ENCODE measurements at places on chromosomes 5 and 9.

GRCh38 chr5:172678902-172679301 lies 37.8 kb downstream of the NEURL1B start:
- no peak for DNase-seq

- DNase-seq: no peak
These were observed 77.0 kb downstream of the VCAN start for GRCh38 chr5:83548581-83548980.

DNA sequence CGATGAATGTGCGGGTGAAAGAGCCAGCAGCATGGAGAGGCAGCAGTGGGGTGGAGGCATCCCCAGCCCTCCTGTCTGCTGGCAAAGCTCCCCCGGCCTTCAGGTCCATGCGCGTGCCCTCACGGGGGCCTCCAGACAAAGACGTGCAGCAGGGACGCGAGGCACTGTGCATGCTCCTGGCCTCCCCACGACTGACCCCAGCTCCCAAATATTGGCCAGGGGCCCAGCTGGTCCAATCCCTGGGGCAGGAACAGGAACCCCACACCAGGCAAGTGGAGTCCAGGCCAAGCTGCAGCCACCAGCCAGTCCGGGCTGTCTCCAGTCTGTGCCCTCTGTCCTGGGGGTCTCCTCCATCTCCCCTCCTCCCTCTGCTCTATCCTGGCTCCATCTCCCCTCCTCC lies 33.5 kb upstream of the LRRC14B start:
- DNase-seq: no peak

DNA sequence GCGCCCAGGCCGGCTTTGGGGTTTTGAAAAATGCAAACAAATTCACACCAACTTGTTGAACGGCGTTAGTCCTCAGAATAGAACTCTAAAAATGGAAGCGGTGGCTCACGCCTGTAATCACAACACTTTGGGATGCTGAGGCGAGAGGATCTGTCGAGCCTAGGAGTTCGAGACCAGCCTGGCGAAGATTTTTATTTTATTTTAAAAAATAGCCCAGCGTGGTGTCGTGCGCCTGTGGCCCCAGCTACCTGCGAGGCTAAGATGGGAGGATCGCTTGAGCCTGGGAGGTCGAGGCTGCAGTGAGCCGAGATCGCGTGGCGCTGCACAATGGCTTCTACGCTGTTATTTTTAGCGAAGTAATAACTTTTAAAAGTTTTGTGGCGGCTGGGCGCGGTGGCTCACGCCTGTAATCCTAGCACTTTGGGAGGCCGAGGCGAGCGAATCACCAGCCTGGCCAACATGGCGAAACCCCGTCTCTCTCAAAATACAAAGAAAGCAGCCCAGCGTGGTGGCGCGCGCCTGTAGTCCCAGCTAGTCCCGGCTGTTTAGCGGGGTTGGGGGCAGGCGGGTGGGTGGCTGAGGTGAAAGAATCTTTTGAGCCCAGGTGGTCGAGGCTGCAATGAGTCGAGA lies 694 bp upstream of the PLIN2 start:
- no peak for DNase-seq

DNA sequence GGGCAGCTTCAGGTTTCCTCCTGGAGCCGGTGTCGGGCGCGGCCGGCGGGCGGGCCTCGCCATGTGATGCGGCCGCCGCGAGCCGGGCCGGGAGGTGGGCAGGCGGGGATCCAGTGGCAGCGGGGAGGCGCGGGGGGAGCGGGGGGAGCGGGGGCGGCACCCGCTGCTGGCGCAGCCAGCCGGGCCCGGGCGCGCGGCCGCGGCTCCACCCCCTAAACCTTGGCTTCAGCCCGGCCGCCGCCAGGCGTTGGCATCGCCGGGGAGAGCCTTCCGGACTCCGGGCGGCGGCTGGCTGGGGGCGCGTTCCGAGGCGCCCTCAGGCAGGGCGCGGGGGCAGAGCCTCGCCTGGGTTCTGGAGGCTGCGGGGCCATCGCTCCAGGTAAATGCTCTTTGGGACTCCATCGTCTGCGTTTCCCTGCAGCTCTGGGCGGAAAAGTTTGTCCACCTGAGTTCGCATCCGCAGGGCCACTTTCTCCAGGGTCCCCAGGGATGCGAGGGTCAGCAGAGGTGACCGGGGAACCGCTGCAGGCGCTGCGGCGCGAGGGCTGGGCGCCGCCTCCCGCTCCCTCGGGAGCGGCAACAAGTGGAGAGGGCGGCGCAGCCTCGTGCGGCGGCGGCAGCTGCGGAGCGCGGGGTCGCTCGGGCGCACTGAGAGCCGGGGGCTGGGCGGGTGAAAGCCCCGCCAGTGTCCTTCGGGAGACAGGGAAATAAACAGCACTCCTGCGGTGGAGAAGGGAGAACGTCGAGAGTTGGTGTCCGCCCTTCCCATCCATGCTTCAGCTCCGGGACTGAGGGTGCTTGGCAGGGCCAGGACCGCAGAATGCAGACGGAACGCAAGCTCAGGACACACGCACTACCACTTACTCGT lies at the start of gene ARHGEF28:
TSS of gene ARHGEF28 (plus strand) at position 253 of the 868 bp plus-strand sequence. CDS start 58,656 bp downstream, outside the sequence.
- DNase-seq: peak; percentile 11

GRCh38 chr5:99449786-99450185 lies 521.0 kb upstream of the CHD1 start:
- DNase-seq: no peak

DNA sequence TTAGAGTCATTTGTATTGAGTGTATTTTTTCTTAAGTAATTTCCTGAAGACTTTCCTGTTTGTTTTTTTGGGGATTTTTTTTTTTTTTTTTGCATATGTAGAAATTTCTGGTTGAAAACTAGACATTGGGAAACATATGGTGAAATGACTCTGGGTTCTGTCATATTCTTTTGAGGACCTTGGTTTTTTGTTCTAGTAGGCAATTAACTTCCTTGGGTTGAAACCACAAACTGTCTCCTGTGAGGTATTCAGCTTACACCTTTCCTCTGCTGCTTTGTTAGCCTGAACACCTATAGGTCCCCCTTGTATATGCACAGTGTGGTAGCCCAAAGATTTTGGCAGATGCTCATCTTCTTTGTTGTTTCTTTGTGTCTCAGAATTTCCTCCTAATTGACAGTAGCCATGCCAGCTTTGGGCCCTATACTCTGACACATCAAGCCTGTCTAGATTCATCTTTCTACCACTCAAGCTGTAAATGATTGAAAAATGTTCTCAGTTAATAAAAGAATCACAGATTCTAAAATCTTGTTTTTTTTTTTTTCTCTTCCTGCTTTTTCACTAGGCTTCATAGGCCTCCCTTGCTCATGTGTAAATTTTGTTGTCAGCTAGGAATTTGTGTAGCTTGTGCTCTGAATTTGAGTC lies 140.6 kb downstream of the COMMD10 start:
- no peak for DNase-seq

DNA sequence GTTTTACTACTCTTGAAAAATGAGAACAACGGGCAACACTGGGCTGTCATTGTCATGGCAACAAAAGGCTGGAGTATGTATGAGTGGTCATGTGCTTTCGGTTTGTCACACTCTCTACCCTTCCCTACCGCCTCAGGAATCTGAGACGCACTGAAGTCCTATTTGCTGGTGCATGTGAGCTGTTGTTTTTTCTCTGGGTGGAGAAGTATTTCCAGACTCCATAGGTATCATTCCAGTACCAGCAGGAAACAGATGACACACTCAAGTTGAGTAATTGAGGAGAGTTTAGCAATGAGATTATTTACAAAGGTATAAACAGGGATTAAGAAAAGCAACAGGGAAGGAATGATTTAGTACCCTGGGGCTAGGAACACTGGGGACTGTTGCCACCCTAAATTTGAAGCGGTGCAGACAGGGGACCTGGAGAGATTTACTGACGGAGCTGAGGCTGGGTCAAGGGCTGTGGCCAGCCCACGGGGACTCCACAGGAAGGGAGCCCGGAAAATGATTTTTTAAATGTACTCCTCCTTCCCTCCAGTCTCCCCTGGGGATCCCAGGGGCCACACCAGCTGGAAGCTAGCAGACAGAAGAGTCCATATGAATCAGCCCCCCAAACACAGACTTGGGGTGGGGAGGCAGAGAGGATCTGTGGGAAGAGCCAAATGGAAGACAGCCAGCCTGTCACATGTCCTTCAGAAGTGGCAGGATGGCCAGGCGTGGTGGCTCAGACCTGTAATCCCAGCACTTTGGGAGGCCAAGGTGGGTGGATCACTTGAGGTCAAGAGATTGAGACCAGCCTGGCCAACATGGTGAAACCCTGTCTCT lies 13.2 kb upstream of the ZBTB43 start:
- DNase-seq: no peak

DNA sequence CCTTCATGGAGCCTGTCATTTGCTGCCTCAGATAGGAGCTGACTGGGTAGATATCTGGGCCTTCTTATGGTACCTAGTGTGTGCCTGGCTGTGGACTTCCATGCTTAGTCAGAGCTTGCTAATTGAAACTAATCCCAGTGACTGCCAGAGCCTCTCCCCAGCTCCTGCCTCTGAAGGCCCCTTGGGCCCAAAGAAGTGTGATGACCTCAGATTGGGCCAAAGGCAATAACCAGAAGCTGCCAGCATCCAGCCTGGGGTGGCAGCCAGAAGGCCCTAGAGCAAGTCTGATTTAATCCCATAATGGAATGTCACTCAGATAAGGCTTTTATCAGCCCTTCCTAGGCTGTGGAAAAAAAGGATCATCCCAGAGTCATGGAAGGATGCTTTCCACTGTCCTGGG lies 17.1 kb upstream of the CDC23 start:
- no peak for DNase-seq

DNA sequence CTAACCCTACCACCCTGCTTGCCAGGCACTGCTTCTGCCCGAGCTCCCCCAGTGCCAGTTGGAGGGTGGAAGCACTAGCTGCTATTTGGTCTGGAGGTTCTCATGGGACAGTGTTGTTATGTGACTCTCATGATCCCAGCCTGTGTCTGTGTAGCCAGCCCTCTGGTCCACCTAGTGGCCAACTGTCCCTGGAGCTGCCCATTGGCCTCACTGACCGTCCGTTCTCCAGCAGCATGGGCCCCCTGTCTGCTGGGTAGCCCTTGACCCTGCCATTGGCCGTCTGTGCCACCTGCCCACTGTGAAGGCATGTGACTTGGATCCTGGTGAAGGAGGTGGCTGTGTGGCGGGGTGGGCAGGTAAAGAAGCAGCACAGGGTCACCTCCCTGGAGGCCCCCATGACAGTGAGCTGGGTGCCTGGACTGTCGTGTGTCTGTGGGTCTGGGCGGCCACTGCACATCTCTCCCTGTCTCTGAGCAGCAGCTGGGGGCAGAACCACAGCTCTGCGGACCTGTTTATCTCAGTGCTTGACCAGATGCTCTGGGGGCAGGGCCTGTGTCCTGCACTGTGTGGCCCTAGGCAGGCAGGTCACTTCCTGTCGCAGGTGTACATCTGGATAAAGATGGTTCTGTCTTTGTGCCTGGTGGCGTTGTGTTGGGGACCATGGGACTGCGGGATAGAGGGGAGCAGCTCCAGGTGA lies 11.4 kb downstream of the PHF2 start:
- DNase-seq: no peak

DNA sequence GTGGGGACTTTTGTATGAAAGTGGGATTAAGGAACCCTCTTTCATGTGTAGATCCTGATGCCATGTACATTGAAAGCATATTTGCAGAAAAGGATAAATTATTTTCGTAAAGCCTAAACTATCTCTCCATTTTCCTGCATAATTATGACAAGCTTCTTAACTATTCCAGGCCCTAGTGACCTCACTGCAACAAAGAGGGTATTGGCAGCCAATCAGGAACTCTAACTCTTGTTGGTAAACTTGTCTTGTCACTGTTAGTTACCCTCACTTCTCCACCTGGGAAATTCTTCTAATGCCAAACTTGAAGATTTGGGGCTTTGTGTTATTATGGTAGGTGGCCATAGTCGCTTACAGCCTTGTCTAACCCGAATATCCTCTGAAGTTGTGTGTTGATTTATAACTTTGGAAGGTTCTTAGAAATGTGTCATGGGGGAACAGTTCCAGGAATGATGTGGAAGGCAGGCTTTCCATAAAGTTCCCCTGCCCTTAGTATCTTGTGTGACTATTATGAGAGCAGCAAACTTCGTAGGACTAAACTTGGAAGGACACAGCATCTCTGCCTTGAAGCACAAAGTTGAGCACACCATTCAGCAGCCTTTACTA lies 52.5 kb downstream of the IQGAP2 start:
- no peak for DNase-seq

DNA sequence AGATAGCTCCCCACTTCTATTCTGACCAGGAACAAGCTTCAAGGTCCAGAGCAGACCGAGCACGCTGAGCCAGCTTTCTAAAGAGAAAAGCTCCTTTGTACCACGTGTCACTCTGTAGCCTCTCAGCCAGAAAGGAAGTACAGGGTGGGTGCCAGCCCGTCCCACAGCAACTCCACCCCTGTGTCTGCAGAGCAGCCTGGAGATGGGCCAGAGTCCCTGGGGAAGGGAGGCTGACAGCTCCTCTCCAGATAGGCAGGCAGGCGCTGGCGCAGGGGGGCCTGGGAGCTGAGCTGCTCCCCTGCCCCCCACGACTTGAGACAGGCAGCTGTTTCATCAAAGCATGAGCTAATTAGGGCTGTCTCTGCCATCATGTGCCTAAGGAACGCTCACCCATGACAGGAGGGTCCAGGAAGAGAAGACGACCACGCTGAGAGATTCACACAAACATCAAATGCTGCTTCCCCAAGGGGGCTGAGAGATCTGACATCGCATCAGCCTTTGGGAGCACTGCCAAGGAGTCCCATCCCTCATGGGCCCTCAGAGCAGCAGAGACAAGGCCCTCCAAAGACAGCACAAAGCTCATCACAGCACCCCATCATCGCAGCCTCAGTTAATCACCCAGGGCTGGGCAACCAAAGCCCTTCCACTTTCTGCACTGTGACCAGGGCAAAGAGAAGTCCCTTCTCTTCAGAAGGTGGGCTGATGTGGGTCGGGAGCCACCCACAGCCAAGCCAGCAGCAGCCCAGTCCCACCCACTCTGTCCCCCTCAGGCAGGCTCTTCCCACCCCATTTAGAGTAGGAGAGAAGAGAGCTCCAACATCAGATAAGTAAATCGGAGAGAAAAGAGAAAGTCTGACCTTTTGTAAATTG lies 78.5 kb upstream of the LRRTM2 start:
- peak; percentile 93 for DNase-seq

DNA sequence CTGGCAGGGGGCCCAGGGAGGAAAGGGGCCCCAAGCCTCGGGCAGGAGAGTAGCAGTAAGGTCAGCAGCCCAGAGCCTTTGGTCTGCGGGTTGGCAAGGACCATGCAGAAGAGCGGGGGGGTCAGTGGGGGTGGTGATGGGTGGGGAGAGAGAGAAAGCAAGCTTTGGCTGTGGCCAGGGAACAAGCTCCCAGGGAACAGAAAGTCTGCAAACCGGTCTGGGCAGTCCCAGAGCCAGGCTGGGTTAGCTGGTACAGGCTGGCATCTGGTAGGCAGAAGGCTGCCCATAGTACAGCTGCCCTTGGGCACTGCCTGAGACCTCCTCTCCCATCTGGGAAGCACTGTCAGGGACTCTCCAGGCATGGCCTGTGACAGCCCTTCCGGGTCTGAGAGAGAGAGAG lies 10.5 kb upstream of the EPB41L4B start:
- no peak for DNase-seq
